Activated T-cell treated with anti-CD3 and anti-CD28 coated beads, Interleukin-2, amount 50 U/mL, for 4 hours (primary cell): ENCODE measurements at places on chromosomes 2 and 18.

GRCh38 chr18:9950289-9951016, 36.6 kb downstream of the VAPA start:
- no peak for DNase-seq

- DNase-seq: no peak
These were observed 268.1 kb downstream of the NDUFA10 start for GRCh38 chr2:239756790-239757760.

DNA sequence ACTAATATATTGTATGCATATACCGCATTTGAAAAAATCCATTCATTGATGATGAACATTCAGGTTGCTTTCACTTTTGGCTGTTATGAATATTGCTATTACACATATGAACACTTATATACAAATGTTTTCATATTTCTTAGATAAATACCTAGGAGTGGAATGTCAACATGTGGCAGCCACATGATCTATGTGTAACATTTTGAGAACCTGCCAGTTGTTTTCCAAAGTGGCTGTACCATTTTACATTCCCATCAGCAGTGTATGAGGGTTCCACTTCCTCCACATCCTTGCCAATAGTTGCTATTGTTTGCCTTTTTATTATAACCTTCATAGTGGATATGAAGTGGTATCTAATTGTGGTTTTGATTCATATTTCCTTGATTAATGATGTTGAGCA, 40.5 kb downstream of the CCDC85A start:
- DNase-seq: no peak

GRCh38 chr2:16745466-16745865, 79.8 kb upstream of the CYRIA start:
- no peak for DNase-seq

GRCh38 chr2:101818531-101819451, 121.3 kb downstream of the MAP4K4 start:
- no peak for DNase-seq

GRCh38 chr2:42353792-42354429, 7.1 kb downstream of the COX7A2L start:
- no peak for DNase-seq

DNA sequence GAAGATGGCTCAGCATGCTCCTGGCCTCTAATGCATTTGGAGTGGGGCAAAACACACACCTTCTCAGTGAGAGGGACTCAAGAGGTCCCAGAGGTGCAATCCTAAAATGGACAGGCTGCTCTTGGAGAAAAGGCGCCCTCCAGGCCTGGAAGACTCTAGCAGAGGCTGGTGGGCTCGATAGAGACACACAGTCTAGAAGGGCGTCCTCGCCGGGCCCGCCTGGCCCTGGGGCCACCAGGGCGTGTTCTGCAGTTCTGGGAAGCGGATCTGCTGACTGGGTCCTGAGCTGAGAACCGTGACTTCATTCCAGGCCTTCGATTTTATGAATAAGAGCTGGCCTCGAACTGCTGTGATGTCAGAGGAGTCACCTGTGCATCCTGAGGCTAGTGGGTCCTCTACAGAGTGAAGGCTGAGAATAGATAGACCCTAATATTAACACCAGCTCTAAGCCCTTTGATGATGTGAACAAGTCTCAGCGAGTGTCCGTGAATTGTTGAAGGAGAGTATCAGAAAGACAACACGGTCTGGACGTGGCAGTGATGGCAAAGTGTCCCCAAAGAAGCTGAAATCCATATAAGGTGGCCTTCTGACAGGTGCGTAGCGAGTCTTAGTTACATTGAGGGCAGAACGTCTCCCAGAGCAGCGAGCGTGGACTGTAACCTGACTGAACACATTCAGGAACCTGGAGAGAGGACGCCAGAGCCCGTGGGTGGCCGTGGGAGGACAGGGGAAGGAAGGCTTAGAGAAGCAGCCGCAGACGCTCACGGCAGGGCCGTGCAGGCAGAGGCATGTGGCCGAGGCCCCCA, 136.9 kb downstream of the PTGR3 start:
- no peak for DNase-seq

DNA sequence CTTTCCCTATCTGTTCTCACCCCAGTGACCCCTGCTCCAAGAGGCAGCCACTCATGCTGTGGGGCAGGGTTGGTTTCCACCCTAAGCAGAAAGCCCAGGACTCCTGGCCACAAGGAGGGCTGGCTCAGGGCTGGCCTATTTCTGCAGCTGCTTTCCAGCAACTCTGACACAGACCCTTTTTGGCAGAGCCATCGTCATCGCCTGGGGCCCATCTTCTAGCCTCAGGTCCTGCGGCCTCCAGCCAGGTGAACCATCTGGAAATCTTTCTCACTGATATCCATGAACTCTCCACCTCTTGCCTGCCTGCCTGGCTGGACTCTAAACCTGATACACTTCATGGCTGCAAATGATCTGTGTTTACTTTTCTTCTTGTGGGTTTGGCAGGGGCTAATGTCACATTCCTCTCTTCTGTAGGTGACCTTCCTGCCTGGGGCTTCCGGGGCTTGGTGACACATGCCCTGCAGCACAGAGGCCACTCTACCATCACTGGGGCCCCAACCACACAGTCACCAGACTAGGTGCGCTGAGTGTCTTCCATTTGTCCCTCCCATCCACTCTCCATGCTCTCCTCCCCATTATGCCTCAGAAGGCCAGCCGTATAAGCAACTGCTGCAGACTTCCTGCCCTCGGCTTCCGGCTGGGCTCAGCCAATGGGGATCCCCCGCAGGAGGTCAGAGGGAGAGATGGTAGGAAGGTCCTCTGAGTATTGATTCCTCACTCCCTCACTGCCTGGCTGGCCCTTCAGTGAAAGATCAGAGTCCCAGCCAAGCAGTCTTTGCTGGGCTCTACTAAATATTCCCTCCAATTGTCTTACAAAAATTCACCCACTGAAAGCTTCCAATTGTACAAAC, 9.7 kb upstream of the COPS8 start:
- no peak for DNase-seq

DNA sequence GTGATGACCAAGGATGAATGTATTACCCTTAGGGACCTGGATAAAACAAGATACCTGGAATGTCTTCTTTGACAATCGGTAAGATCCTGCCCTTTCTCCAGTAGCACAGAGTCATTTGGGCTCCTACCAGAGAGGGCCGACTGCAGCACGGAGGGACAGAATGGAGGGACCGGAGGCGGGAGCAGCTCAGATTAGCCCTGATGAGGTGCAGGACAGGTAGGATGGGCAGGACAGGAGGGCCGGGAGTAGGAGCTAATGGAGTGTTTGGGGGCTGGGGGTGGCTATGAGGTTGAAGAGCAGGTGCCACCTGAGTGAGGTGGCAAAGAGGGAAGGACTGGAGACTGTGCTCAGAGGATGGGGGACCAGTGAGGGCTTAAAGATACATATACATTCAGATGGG, 9.9 kb upstream of the PRELID3A start:
- no peak for DNase-seq

- peak; percentile 24 for DNase-seq
These were observed 23.1 kb downstream of the PRPF40A start for GRCh38 chr2:152694161-152694661.

DNA sequence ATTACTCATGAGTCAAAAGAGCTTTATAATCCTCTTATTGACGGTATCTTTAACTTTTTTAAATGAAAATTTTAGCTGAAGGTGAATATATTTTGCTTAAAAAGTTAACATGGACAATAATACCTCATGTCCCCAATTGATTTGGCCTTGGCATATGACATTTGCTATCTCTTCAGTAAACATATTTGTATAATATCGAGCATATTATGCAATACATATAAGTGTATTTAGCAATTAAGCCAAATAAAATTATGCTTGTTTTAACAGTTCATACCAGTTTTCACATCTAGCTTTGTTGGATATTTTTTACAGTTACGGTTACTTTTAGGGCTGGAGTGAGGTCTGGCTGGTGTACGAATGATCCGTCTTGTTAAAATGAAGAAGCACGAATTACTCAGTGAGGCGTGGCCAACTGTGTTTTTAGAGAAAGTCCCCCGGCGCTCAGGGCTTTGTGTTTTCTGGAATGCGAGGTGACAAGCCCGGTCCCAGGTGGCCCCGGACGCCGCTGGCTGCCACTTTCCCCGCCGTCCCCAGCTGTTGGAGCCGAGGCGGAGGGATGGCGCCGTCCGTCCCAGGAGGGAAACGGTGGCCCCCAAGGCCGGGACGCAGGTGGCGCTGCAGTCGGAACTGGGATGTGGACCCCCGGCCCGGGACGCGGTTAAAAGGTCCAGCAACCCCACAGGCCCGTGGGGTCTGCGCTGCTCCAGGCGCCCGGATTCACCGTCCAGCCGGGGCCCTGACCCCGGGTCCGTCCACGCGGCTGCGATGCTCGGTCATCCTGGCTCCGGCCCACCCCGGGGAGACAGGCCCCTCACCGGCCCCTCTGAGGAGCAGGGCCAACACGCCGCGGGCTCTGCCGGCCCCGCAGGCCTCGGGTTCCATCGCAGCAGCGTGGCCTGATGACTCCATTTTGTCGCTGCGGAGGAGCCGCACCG, 41.3 kb downstream of the TMEM18 start:
- DNase-seq: no peak

DNA sequence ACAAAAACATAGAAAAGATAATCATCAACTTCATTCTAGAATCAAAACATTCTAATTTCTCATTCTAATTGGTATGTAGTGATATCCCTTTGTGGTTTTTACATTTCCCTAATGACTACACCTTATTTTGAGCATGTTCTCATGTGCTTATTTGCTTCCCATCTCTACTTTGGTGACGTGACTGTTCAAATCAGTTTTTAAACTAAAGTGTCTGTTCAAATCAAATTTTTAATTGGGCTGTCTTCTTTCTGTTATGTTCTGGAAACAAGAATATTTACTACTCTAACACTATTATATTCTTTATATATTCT, 45.5 kb downstream of the YES1 start:
- DNase-seq: no peak

DNA sequence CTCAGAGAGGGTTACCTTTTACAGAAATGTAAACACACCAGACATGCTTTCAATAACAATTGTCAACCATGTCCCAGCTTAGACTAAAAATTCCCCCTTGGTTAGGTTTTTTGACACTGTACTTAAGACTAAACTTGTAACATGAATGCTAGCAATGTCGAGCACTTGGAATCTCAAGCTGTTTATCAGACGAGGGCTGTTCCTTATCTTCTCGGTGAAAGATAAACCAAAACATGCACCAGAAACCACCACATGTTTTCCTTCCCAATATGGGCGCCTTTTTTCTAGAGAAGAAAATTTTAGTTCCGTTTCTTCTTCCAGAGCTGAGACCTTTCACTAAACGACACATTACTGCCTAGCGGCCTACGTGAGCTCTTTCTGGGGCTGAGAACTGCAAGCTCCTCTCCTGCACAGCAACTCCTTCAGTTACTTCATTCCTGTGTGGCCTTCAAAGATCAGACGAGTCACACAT, 42.4 kb upstream of the ACKR3 start:
- no peak for DNase-seq

DNA sequence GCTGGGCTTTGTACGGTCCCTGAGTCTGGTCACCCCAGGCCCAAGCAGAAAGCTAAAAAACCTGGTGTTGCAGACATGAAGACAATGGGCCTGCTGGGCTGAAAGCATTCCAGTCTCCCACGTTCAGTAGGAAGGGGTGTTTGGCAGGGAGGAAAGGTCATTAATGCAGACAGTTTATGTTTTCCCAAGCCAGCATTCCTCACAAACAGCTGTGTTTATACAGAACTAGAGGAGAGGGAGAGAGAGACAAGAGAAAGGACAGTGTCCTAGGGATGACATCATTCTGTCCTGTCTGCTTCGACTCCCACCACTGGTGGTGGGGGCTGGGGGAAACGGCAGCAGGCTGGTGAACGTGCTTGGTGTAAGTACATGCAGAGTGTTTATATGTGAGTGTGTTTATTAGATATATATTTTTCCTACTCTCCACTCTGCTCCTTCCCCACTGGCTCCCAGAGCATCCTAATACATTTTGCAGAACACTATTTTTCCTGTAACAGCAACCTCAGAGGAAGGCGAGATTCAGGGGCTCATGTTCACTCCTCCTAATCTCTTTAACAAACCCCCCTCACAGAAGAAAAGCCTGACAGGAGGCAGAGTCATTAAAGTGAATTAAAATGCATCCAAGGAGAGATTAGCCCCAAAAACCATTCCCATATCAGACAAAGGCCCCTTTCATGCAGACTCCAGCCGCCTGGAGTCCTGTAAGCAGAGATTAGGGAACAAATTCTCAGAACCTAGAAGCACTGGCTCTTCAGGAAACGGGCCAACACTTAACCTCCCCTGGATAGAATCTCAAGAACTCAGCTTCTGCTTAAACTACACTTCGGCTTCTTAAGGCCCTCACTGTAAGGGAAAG, 380.4 kb downstream of the TNS1 start:
- no peak for DNase-seq
